ENCODE measurements at places on chromosomes 5 and 9.

GRCh38 chr9:10135553-10135952, 477.2 kb downstream of the PTPRD start:
- DNase-seq, result no peak

DNA sequence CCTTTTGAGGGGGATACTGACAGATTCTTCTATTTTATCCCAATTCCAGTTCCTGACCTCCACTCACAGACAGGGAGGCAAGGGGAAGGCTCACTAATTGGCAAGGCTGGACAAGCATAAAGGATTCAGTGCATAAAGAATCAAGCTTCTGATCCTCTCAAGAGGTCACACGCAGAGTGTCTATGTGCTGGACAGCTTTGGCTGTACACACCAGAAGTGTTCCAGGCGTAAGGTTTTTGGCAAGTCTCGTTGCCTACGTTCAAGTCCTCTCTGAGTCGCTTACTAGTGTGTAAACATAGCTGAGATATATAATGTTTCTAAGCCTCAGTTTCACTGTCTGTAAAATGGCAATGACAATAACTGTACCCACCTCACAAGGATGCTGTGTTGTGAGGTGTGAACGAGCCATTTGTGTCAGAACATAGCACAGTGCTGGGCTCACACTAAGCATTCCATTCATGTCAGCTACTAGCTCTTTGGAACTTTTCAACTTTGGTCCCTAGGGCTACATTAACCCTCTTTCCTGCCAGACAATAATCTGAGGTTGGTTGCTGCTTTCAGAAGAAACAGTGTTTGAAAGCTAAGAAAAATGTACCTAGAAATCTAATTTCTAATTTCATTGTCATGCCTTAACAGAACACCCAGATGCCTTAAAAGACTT, 52.1 kb downstream of the PALM2AKAP2 start:
- DNase-seq, result no peak

GRCh38 chr5:162512935-162513565, 445.5 kb downstream of the GABRG2 start:
- DNase-seq, result no peak

DNA sequence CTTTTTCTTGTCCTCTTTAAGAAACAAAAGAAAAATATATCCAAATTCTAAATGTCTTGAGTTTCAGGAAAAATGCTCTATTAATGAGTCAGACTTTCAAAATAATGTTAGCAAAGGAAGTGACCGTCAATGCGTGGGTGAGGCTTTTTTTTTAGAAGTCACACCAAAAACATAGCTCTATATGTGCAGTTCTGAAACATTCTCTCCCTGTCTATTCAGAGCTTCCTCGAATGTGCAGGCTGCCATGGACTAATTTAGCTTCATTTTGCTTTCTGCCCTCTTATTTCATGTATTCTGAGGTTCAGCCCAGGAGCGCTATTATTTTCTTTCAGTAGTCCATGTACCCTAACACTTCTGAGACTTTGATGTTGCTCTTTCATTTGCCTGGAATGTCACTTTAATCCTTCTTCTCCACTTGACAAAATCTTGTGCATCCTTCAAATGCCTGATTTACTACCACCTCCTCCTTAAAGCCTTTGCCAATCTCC, 72.5 kb upstream of the RASA1 start:
- DNase-seq, result no peak

- DNase-seq, result no peak
These were observed 131.2 kb upstream of the KLF4 start for GRCh38 chr9:107620801-107621200.

- no peak for DNase-seq
These were observed 44.6 kb downstream of the FOCAD start for GRCh38 chr9:20728493-20729220.

DNA sequence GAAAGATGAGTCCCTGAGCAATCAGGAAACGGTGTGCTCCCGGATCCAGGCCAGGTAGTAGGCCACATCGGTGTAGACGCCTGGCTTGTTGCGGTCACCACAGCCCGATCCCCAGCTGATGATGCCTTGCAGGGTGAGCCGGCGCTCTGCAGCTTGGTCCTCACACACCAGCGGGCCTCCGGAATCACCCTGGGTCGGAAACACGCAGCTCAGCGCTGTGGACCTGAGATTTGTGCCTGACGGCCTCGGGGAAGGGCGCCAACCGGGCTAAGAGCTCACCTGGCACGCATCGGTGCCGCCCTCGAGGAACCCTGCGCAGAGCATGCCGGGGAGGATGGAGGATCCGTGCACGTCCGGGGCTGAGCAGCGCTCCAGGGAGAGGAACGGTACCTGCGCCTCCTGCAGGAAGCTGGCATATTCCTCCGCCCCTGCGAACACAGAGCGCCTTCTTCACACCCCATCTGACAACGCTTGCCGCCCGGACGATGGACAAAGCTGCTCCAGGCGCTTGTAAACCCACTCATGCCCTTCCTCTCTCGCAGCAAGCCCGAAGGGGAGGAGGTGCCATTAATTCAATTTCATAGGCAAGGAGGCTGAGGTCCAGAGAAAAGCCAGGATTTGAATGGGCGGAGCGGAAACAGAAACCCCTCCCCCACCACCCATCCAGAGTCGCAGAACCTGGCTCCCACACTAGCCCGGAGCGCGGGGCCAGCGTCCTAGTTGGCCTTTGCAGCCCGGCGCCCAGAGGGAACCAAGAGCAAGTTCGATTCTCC, 2.0 kb upstream of the PFN3 start:
- peak; percentile 71 for DNase-seq

GRCh38 chr5:131196331-131196730, 25.6 kb downstream of the LYRM7 start:
- DNase-seq, result no peak

GRCh38 chr9:81562231-81563019, 126.9 kb downstream of the TLE1 start:
- DNase-seq, result no peak

DNA sequence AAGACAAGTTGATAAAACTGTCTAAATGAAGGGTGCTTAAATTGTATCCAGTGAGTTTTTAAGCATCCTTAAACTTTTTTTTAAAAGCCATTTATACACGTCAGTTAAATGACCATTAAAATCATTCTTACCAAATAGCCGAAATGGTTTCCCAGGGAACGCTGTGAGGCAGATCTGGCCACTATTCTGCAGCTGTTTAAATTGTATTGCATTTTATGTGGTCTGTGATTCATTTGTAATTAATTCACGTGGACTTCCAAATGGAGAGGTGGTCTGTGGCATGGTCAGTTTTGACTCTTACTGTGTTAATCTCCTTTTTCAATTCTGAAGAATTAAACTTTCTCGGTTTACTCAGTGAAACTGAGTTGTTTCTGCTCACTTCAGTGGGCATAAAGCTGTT, 113.7 kb upstream of the OTULINL start:
- no peak for DNase-seq

GRCh38 chr9:70073193-70073592, 29.5 kb downstream of the MAMDC2 start:
- no peak for DNase-seq

DNA sequence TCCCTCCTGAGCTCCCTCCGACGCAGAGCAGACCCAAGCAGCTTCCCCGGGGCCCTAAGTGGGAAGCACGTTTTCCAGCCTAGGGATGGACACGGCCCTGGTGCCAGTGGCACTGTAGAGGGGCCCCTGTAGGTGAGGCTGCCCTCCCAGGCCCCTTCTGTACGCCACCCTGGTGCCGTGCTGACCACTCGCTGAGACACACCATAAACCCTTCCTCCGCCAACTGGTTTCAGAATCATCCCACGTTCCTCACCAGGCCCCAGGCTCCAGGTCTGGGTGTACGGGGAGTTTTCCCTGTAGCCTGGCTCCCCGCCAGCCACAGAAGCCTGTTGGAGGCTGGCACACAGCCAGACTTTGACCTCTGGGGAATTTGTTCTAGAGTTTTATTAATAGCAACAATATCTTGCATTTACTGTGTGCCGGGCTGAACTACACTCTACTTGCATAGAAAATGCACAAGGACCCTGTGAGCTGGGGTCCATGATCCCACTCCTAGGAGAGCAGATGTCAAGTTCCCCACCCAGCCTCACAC, 18.2 kb upstream of the WDR38 start:
- no peak for DNase-seq

- peak; percentile 53 for DNase-seq
These were observed 711 bp downstream of the TTC33 start for GRCh38 chr5:40755093-40755406.

DNA sequence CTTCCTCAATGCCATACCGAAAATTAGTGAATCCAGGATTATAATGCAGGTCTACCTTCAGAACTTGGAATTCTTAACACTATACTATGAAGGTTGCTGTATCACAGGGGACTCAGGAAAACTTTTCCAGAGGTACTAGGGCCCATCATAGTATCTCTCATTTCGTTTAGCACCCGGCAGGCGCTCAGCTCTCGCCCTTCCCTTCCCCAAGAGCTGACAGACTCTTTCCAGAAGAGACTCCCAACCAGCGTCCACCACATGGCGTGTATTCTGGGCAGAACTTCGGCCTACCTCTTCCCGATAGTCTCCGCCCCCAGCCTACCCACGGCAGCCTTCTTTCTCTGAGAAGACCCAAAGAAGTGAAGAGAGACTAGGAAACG, 271 bp downstream of the NOL8 start:
- DNase-seq, result no peak

DNA sequence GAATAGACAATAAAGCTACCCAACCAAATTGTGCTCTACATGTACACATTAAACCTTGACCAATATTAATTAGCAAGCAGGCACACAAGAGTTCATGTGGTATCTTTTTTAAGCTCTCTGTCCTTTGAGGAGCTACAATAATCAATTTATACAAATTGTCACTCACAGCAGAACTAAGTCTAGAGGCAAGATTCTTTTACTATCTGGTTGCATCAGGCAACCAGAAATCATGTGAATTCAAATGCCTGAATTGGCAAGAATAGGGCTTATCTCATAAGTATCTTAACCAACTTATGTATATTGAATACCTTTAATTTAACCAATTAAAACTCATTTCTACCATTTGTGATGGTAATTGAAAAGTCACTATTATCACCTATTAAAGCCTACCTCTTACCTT, 145.5 kb upstream of the HAPLN1 start:
- DNase-seq, result no peak

GRCh38 chr5:113917997-113918396, 404.5 kb downstream of the YTHDC2 start:
- DNase-seq, result no peak

DNA sequence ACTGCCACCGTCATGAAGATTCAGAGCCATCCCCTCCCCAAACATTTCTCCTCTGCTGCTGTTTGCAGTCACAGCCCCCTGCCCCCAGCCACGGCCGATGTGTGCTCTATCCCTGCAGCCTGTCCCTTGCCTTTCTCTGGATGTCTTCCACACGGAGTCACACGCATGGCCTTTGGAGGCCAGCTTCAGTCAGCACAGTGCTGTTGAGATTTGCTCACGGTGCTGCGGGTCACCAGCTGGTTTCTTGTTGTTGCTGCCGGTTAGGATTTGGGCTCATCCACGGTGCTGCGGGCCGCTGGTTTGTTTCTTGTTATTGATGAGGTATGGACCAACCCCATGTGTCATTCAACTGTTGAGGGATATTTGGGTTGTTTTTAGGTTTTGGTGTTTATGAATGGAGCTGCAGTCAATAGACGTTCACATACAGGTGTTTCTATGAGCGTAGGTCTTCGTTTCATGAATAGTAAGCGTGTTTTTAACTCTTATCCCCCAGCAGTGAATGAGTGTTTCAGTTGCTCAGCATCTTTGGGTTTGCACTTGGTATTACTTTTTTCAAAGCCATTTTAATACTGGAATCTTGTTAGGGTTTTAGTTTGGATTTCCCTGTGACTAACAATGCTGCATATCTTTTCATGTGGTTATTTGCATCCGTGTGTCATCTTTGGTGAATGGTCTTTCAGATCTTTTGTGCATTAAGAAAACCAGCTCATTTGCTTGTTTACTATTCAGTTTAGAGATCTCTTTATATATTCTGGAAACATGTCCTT, 57.6 kb downstream of the AHRR start:
- no peak for DNase-seq

DNA sequence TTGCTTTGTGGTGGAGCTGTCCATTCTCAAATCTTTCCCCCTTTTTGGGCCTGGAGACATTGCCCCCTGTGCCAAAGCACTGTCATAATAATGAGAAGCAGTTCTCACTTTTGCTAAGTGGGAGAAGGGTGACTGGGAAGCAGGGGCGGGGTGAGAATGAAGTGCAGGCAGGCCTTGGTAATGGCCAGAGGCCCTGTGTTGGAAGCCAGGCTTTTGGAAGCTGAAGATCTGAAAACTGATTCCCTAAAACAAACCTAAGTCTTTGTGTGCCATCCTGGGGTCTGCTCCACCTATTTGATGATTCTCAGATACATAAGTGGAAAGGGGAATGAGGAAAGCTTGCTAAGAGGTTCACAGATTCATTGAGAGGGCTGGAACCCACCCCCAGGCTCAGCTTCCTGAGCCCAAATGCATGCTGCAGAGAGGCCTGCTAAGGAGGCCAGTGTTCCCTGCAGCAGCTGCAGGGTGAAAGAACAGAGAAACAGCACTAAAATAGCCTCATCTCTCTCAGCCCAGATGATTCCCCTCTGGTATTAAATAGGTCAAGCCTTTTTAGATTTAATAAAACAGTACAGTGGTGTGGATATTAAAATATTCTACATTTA, 75.0 kb downstream of the NSG2 start:
- no peak for DNase-seq

- no peak for DNase-seq
These were observed 11.0 kb upstream of the ERMP1 start for GRCh38 chr9:5843794-5844471.

GRCh38 chr5:75049456-75050351, 2.7 kb downstream of the GCNT4 start:
- DNase-seq, result no peak

DNA sequence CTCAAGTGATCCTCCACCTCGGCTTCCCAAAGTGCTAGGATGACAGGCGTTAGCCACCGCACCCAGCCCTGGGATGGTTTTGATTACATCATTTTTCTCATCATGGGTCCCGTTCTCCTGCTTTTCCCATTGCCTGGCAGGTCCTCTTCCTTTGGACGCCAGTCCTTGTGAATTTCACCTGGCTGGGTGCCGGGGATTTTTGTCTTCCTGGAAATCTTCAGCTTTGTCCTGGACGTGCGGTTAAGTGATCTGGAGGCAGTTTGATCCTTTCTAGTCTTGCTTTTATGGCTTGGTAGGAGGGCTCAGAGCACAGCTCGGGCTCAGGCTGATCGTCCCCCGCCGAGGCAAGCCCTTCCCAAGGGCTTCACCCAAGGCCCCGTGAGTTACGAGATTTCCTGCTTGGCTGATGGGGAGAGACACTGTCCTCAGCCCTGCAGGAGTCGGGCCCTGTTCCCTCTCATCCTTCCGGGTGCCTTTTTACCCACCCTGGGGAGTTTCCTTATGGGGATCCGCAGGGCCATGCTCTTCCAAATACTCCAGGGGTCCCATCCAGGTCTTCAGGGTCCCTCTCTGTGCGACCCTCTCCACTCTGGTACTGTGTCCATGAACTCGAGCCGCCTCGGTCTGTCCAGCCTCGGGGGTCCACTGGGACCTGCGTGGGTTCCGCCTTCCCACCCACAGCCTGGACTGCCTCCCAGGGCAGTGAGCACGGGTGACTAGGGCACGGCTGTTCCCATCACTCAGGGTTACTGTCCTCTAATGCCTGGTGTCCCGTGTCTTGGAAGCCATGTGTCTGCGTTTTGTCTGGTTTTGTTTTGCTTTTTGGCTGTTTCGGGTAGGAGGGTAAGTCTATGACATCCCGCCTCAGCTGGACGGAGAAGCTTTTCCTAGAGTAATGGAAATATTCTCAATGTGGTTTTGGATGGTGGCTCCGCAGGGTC, 22.3 kb upstream of the EGFL7 start:
- no peak for DNase-seq

- no peak for DNase-seq
These were observed 542.5 kb downstream of the CTNND2 start for GRCh38 chr5:11361768-11362167.
